CD4-positive, alpha-beta memory T cell (primary cell): ENCODE measurements at places on chromosomes 4 and X. TPM values are rescaled to one million over a fixed set of nuclear protein-coding genes. Genes with fewer than 3 reads are reported as not detected.

Gene ATP2B3
- not detected for total RNA-seq

Gene RBM46
- not detected for total RNA-seq

Gene C4orf54
- total RNA-seq, result not detected

Gene ZMYM3
- 28.2 TPM for total RNA-seq

Gene REELD1
- total RNA-seq, result 0.42 TPM

Gene STATH
- not detected for total RNA-seq

GRCh38 chr4:89753601-89754066, 83.3 kb downstream of the SNCA start:
- H3K27me3 ChIP-seq, result no peaks in the 10 kb centered on the region
- no peaks in the 10 kb centered on the region for H3K4me1 ChIP-seq
- H3K4me3 ChIP-seq, result no peak overlapping the region

- no peaks in the 10 kb centered on the region for H3K36me3 ChIP-seq
- DNase-seq, result no peak
- no peak overlapping the region for H3K4me3 ChIP-seq
- H3K27me3 ChIP-seq, result no peaks in the 10 kb centered on the region
- H3K4me1 ChIP-seq, result no peaks in the 10 kb centered on the region
Observed at GRCh38 chr4:31204874-31205273, 484.7 kb downstream of the PCDH7 start.

- DNase-seq, result no peak
- no peak overlapping the region for H3K4me3 ChIP-seq
- no peaks in the 10 kb centered on the region for H3K27me3 ChIP-seq
- peaks cover 84% of the 10 kb centered on the region for H3K4me1 ChIP-seq
Observed at GRCh38 chr4:75666299-75666698, 6.9 kb downstream of the G3BP2 start.

GRCh38 chr4:159390648-159391047, 287.8 kb downstream of the RAPGEF2 start:
- no peak overlapping the region for H3K27ac ChIP-seq
- H3K27me3 ChIP-seq, result no peaks in the 10 kb centered on the region
- DNase-seq, result no peak
- H3K4me1 ChIP-seq, result no peaks in the 10 kb centered on the region

- H3K27me3 ChIP-seq, result no peaks in the 10 kb centered on the region
- no peaks in the 10 kb centered on the region for H3K36me3 ChIP-seq
- no peak for DNase-seq
- no peak overlapping the region for H3K4me3 ChIP-seq
- no peaks in the 10 kb centered on the region for H3K4me1 ChIP-seq
- H3K27ac ChIP-seq, result no peak overlapping the region
Observed at GRCh38 chrX:123013141-123013540, 170.9 kb upstream of the GRIA3 start.

DNA sequence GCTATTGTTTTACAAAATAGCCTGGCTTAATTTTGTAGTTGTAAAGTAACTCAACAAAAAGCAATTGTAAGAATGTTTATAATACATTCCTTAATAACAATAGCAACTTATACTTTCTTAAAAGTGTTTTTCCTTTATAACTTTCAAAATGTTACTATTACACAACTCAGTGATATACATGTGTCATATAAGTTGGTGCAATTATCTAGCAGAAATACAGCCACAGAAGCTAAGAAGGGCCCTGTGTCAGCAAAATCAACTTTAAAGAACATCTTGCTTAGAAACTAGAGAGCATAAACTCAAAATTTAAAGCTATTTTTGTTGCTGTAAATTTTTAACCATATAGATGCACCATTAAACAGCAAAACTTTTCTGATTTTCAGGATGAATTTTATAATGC, 41.4 kb upstream of the MAB21L2 start:
- no peaks in the 10 kb centered on the region for H3K36me3 ChIP-seq
- no peaks in the 10 kb centered on the region for H3K4me1 ChIP-seq
- DNase-seq, result no peak
- H3K27me3 ChIP-seq, result no peaks in the 10 kb centered on the region
- no peak overlapping the region for H3K27ac ChIP-seq

DNA sequence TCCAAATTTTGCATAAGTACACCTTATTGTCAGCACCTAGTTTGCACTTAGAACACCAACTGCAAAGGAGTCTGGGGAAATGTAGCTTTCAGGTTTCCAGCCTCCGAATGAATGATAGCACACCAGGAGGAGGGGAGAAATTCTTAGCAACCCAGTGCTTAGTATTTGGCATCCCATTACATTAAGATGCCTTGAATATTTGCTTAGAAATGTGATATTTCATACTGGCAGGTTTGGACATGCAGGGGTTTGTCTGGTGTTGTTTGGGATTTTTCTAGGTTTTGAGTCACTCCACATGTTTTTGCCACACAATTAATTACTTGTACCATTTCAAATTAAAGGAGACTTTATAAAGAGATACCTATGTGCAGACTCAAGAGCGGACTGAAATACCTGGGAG, 60.3 kb upstream of the CAMK2D start:
- no peak overlapping the region for H3K4me3 ChIP-seq
- no peak for DNase-seq
- peaks cover 26% of the 10 kb centered on the region for H3K4me1 ChIP-seq
- H3K27me3 ChIP-seq, result no peaks in the 10 kb centered on the region
- H3K36me3 ChIP-seq, result no peaks in the 10 kb centered on the region
- H3K27ac ChIP-seq, result no peak overlapping the region

GRCh38 chr4:23324021-23324690, 565.7 kb downstream of the PPARGC1A start:
- no peaks in the 10 kb centered on the region for H3K4me1 ChIP-seq
- no peak overlapping the region for H3K4me3 ChIP-seq
- no peak for DNase-seq
- H3K27me3 ChIP-seq, result no peaks in the 10 kb centered on the region
- H3K27ac ChIP-seq, result no peak overlapping the region
- H3K36me3 ChIP-seq, result no peaks in the 10 kb centered on the region

DNA sequence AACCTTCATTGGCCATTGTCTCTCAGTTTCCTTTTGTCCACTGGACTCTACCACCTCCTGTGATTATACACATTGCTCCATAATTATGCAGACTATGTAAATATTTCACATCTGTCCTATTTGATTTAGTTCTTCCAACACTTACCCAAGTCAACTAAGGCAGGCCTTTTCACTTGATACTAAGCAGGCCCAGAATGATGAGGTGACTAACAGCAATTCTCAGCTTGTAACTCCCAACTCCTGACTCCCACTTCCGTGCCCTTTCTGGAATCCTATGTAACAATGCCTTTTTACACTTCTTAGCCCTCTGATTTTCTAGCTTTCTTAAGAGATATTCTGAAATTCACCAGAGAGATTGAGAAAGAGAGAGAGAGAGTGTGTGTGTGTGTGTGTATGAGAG, 6.6 kb downstream of the PAK3 start:
- no peaks in the 10 kb centered on the region for H3K36me3 ChIP-seq
- no peaks in the 10 kb centered on the region for H3K27me3 ChIP-seq
- H3K4me1 ChIP-seq, result peaks cover 19% of the 10 kb centered on the region
- no peak overlapping the region for H3K4me3 ChIP-seq
- DNase-seq, result no peak

GRCh38 chrX:39115166-39115565, 313.9 kb downstream of the MID1IP1 start:
- no peaks in the 10 kb centered on the region for H3K4me1 ChIP-seq
- no peak overlapping the region for H3K4me3 ChIP-seq
- no peaks in the 10 kb centered on the region for H3K36me3 ChIP-seq

DNA sequence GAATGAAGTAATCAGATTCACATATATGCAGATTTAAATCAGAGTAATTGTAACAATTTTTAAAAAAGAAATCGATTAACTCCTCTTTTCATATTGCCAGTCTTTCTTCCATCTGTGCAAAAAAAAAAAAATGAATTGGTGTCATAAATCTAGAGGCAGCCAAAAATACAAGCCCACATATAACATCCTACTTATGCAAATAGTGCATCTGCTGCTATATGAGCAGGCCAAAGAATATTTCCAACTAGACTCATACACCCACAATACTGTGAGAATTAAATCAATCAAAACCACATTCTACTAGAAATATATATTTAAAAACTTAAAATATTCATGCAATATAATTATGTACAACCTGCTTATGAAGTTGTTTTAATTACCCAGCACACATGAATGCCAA, 298.1 kb upstream of the TRAM1L1 start:
- no peak for DNase-seq
- no peaks in the 10 kb centered on the region for H3K36me3 ChIP-seq
- no peak overlapping the region for H3K4me3 ChIP-seq
- H3K27ac ChIP-seq, result no peak overlapping the region
- no peaks in the 10 kb centered on the region for H3K27me3 ChIP-seq
- H3K4me1 ChIP-seq, result no peaks in the 10 kb centered on the region

DNA sequence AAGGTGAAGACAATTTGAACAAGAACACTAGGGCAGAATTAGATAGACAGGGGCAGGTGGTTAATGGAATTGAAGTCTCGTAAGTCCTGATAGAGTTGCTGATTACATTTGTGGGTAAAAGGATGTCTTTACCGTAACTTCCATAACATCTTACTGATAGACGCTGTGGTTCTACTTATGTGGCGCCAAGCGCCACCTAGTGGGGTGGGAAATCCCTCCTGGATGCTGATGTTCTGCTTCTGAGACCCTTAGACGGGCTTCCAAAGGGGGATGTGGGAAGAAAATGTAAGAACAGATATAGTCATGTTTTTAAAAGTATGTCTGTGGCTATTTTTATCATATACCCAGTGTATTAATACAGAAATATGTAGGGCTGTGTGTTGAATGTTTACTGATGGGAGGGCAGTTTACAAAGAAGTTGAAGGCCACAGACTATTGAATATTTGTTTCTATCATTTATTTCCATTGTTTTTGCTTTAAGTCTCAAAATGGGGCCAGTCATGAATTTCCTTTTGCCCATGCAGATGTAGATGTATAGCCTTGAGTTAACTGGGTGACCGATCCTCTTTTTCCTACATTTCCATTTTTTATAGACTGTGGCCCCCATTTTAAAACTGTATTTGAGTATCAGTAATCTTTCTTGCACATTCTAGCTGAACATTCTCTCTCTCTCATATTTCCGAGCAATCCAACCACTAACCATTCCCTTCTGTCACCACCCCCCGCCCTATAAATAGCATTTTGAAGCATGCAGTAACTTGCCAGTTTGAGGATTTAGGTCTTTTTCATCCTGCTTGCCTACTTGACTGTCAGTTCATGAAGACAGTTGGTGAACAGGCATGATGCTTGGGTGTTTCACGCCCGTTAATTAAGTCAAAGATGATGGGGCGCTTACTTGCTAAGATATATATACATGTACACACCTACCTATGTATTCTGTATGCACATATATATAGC, 12.1 kb upstream of the TLR8 start:
- peak; percentile 30 for DNase-seq
- H3K4me1 ChIP-seq, result no peaks in the 10 kb centered on the region
- no peak overlapping the region for H3K4me3 ChIP-seq
- no peak overlapping the region for H3K27ac ChIP-seq
- H3K27me3 ChIP-seq, result no peaks in the 10 kb centered on the region

DNA sequence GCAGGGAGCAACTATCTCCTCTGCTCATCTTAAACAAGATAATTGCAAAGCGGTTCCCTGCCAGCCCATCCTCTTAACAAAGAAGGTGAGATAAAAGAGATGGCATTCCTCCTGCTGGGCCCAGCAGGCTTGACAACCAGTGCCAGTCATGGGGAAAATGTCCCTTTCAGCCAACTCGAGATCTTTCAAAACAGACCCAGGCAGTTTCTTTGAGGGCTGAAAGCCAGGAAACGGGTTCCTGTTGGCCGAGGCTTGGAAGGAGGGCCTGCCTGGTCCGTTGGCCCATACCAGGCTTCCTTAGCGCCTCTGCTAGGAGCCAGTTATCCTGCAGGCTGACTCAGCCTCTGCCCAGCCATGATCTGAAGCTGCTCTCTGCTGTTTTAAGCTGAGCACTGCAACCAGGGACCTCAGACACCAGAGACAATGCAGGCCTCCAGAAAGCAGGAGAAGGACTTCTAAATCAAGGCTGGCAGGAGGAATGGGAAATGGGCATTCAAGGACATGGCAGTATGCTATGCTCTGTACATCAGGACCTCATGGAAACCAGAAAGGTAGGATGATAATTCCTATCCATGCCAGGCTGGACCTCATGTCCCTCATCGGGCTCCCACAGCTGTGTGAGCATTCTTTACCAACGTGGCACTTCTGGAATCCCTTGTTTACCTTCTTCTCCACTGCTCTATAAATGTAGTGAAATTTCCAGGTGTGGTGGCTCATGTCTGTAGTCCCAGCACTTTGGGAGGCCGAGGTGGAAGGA, 42.4 kb upstream of the SLC2A9 start:
- no peaks in the 10 kb centered on the region for H3K27me3 ChIP-seq
- H3K4me3 ChIP-seq, result no peak overlapping the region
- H3K36me3 ChIP-seq, result peaks cover 35% of the 10 kb centered on the region
- H3K4me1 ChIP-seq, result no peaks in the 10 kb centered on the region

DNA sequence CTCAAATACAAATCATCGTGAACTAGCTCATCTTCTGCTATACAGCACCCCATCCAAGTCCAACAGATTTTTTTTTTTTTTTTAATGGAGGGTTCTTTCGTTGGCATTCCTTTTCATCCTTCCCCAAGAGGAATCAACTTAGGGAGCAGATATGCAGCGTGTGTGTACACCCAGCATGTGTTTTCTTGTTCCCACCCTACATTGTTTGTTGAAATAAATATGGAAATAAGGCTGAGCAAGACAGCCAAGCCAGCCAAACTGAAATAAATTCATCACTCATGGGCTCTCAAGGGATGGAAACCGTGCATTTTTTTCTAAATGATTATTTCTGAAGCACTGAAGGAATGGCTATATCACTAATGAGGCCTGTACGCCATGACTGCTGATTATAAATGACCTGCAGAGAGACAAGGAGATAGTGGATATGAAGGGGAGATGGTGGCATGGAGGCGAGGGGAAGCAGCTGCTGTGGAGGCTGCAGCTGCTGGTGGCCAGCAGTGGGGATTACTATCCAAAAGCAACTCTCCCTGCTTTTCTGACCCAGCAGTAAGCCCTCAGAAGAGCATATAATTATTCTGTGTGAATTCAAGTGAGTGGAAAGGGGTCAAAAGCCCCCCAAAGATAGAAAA, 173.9 kb downstream of the MGST2 start:
- no peaks in the 10 kb centered on the region for H3K36me3 ChIP-seq
- H3K27ac ChIP-seq, result no peak overlapping the region
- no peaks in the 10 kb centered on the region for H3K4me1 ChIP-seq
- no peaks in the 10 kb centered on the region for H3K27me3 ChIP-seq
- no peak overlapping the region for H3K4me3 ChIP-seq
- DNase-seq, result no peak

GRCh38 chr4:22670956-22671355, 21.8 kb upstream of the GBA3 start:
- no peak overlapping the region for H3K4me3 ChIP-seq
- DNase-seq, result no peak
- H3K27me3 ChIP-seq, result no peaks in the 10 kb centered on the region
- H3K27ac ChIP-seq, result no peak overlapping the region
- no peaks in the 10 kb centered on the region for H3K4me1 ChIP-seq

- no peaks in the 10 kb centered on the region for H3K27me3 ChIP-seq
- H3K4me1 ChIP-seq, result no peaks in the 10 kb centered on the region
- H3K36me3 ChIP-seq, result no peaks in the 10 kb centered on the region
- no peak overlapping the region for H3K4me3 ChIP-seq
Observed at GRCh38 chr4:176875446-176875930, 82.8 kb upstream of the VEGFC start.
